ENCODE measurements at places on chromosomes 11 and 22.

DNA sequence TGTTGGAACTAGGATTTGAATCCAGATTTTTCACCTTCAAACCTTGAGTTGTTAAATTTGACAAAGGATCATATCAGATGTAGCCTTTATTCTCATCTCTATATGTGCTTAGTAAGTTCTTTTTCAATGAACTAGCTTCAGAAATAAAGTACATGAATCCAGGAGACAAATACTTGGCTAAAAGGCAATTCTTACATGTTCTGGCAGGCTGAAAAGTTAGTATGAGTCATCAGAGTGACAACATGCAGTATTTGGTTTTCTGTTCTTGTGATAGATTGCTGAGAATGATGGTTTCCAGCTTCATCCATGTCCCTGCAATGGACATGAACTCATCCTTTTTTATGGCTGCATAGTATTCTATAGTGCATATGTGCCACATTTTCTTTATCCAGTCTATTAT lies 40.4 kb downstream of the BBOX1 start:
- DNase-seq: no peak

- no peak for DNase-seq
These were observed 107.0 kb downstream of the FAM76B start for GRCh38 chr11:95682552-95682951.

GRCh38 chr11:85823816-85824215 lies 12.9 kb upstream of the SYTL2 start:
- peak; percentile 35 for DNase-seq

- DNase-seq: no peak
These were observed 1270.9 kb downstream of the BRD1 start for GRCh38 chr22:48556751-48557150.

DNA sequence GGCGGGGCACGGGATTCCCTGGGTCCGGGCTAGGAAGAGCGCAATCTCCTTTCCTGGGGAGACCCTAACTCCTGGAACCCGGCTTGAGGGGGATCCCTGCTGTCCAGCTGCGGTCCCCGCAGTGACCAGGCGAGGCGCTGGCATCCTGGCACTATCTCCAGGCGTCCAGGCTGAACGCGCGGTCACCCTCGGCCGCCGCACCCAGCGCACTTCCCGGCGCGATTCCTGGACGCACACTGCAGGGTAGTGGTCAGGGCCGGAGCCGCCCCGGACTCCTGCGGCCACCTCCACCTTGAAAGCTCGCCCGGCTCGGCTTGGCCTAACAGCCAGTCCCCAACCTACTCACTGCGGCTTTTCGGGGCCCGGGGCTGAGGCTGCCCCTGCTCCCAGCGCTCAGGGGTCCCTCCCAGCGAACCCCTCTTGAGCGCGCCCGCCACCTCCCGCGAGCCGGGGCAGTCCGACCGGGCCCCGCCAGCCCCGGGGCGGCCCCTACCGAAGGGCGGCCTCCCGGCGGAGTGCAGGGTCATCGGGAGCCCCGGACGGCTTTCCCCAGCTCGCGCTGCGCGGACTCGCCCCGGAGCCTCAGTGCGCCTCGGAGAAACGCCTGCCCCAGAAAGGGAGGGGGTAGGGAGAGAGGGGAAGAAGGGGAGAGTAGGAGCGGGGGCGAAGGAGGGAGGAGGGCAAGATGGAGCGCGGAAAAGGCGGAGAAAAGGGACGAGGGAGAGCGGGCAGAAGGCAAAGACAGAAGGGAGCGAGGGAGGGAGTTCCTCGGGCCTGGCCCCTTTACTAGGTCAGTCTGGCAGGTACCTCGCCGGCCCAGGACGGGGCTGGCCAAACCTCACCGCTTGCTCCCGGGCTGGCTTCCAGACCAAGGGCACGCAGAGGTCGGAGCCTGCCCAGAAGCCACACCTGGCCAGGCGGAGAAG lies 1.0 kb downstream of the POU2AF3 start:
- no peak for DNase-seq

- DNase-seq: no peak
These were observed 13.3 kb upstream of the CABP7 start for GRCh38 chr22:29706486-29706885.

GRCh38 chr11:46913484-46913883 lies 4.9 kb downstream of the LRP4 start:
- no peak for DNase-seq

DNA sequence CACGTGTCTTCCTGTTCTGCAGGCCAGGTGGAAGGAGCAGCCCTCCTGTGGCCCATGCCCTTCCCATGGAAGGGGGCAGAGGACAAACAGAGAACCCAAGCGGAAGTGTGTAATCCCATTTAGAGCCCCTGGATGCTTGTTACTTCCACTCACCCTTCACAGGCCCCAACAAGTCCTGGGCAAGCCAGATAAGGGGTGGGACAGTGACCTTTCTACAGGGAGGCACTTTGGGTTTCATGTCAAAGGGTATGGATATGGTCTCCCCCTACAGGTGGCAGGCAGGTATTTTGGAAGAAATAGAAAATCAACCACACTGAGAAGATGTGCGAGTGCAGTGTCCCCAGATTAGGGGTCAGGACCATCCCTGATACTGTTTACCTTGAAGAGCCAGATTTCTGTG lies 11.4 kb downstream of the MPEG1 start:
- DNase-seq: no peak

GRCh38 chr11:127385071-127385470 lies 384.5 kb upstream of the KIRREL3 start:
- DNase-seq: no peak

DNA sequence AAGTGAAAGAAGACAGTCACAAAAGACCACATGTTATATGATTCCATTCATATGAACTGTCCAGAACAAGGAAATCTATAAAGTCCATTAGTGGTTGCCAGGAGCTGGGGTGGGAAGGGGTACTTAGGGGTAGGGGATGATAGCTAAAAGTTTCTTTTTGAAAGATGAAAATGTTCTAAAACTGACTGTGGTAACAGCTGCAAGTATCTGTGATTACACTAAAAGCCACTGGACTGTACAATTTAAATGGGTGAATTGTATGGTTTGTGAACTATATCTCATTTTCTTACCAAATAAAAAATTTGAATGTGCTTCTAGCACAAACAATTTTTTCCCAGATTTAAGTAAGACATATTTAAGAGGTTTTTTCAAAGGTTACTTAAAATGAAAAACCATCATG lies 22.1 kb downstream of the CHKA start:
- DNase-seq: no peak

DNA sequence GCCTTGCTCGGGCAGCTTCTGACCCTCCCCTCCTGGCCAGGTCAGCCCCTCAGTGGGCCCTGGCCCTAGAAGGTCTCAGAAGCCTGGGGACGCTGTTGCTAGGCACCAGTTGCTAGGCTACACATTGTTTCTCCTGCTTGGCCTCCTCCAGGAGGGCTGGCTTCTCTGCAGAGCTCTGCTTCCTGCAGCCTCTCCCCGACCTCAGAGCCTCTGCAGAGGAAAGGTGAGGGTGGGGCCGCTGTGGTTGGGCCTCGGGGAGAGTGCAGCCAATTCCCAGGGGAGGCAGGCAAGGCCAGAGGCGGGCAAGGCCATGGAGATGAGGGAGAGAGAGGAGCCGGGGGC lies 27.6 kb upstream of the LRRC10B start:
- DNase-seq: no peak

DNA sequence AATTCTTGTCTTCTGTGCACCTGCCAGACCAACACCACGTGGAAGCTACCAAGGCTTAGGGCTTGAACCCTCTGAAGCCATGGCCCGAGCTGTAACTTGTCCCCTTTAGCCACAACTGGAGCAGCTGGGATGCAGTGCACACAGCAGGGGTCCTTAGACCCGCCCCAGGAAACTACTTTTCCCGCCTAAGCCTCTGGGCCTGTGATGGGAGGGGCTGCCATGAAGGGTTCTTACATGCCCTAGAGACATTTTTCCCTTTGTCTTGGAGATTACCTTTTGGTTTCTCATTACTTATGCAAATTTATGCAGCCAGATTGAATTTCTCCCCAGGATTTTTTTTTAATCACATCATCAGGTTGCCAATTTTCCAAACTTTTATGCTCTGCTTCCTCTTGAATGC lies 9.7 kb downstream of the PATE3 start:
- DNase-seq: no peak

GRCh38 chr11:19365743-19366410 lies 125.1 kb upstream of the E2F8 start:
- no peak for DNase-seq

DNA sequence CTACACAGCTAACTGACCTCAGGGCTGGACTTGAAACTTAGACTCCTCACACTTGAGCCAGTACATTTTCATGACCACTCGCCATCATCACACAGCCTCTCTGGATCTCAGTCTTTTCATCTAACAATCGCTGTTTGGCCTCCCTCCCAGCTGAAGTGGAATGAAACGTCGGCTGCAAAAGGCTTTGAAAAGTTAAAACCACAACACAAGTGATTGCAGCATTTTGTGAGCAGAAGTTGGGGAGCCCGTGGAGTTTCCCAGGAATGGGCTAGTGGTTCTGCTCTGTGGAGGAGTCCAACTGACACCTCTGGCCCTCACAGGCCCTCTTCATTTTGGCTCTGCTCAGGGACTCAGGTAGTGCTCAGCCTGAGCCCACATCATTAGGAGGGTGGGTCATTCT lies 35.9 kb upstream of the TRIM29 start:
- no peak for DNase-seq

DNA sequence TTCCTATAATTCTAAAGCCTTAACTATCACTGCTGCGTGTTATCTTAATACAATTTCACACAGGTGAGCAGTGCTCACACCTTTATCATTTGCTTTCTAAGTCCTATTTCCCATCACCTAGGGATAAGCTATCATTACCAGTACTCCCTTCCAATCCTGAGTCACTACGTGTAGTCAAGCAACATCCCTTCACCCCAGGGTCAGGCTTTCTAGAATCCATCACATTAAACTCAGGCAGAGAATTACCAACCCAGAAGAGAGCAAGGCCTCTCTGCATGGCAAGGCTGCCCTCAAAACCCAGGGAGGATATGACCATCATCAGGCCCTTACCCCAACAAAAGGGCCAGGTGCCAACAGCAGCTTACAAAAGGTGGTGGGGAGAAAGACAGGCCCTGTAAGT lies 9.8 kb downstream of the PACSIN2 start:
- DNase-seq: no peak

DNA sequence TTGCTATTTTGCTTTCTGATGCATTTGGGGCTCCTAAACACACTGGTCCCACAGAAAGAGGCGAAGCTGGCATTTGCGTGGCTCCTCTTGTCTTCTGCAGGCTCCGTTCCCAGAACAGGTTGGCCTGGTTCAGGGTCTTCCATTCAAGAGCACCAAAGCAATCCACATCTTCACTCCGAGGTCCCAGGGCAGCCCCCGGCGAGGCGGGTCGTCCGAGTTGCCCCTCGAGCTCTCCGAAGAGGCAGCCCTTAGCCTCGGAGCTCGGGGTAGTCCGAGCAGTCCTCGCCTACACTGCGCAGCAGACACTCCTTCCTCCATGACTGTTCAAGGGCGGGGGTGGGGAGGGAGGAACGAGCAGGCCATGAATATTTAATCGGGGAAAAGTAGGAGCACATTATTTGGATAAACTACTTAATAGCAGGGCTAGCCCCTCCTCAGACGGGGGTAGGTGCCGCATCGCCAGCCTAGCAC lies 321.3 kb downstream of the BLID start:
- DNase-seq: no peak

- no peak for DNase-seq
These were observed 99.1 kb upstream of the AMOTL1 start for GRCh38 chr11:94669023-94669422.

GRCh38 chr11:123430721-123431497 lies 840 bp downstream of the GRAMD1B start:
- DNase-seq: no peak

DNA sequence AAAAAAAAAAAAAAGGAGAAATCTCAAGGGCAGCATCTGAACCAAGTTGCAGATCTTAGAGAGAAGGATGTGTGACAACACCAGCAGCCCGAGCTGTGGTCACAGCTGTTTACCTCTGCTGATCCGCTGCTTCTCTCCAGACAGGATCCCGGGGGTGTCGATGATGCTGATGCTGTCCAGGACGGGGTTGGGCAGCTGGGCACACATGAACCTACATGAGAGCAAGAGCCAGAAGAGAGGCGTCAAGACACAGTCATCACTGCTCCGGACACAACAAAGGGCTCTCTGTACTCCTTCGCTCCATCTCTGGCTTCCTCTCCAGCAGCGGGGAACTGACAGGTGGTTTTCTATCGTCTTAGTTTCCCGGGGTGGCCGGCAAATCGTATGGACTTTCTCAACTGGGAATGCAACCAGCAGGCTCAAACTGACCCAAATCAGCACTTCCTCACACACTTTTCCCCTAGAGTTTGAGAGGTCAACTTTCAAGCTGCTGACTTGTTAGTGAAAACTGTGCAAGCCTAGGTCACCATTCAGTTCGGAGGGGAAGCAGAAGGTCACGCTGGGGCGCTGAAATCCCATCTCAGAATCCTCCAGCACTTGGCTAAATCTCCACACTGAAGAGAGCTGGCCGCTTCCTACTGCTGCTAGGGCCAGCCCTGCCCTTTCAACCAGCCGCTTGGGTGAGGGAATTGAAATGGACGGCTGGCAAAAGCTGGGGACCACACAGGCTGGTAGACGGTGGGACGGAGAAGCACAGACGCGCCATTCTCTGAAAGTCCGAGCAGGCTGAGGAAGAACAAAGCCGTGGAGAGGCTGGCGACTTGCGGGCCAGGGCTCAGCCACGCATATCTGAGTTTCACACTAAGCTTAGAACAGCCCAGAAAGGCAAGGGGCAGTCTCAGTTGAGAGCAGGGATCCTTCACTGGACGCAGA lies 3.8 kb downstream of the EHD1 start:
- no peak for DNase-seq

- no peak for DNase-seq
These were observed 1.3 kb downstream of the CARS1 start for GRCh38 chr11:3055891-3056290.

DNA sequence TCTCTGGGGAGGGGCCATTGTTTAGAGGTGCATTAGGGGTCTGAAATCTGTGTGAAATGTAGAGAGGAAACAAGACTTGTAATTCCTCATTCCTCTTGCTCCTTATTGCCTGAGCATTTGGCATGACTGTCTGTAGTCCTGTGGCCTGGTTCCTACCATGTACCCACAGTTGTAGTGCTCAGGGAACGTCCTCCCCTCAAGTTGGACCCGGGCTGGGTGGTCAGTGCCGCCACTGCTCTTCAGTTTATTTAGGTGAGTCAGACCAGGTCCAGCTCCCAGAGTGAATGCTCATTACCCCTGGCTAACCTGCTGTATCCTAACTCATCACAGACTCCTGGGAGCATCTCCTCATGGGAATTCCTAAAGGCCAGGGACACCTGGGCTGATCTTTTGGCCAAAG lies 139.8 kb downstream of the GRIK4 start:
- no peak for DNase-seq

- DNase-seq: no peak
These were observed 41.8 kb upstream of the DLAT start for GRCh38 chr11:111983187-111983986.

GRCh38 chr11:117961896-117962295 lies 24.3 kb upstream of the IL10RA start:
- no peak for DNase-seq

All from stimulated activated CD4-positive, alpha-beta T cell treated with anti-CD3 and anti-CD28 coated beads, Interleukin-15, amount 100 ng/mL, for 1 hour (primary cell).